Caco-2 (cell line): ENCODE measurements at places on chromosomes 11 and 22.

DNA sequence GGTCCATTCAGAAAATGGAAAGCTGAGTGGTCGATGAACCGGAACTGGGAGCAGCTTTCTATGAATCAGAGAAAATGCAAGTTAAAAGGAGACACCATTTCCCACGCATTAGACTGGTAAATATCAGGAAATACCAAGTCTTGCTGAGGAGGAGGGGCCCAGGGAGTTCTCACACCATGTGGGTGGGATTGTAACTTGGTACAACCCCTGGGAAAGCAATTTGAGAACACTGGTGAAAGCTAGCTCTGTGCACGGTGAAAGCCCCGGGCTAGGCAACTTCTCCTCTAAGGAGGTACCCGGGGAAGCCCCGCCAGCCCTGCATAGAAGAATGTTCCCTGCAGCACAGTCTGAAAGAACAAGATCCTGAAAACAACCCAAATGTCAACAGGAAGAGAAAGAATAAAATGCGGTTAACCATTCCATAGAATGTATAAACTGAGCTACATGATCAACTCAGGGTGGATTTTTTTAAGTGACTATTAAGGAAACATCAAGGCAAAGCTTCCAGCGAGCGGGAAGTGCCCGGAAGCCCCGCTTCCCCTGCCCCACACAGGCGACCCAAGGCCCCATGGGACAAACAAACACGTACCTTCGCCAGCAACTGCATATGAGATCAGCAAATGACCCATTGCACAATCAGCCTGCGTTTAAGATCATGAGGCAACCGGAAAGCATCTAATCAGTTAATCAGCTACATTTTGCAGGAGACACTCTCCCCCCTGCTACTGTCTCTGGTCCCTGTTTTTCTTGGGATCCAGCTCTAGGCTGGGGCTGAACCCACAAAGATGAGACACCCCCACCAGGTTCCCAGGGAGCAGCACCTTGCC lies 11.3 kb downstream of the SHANK2 start:
- H3K4me1 ChIP-seq: no peaks in the 10 kb centered on the region
- DNase-seq: peak; percentile 35
- H3K27ac ChIP-seq: peak overlapping the region; percentile 11
- H3K27me3 ChIP-seq: no peaks in the 10 kb centered on the region
- H3K4me3 ChIP-seq: no peak overlapping the region
- peaks cover 4% of the 10 kb centered on the region for H3K36me3 ChIP-seq

GRCh38 chr11:88204353-88204752 lies 29.1 kb upstream of the RAB38 start:
- no peaks in the 10 kb centered on the region for H3K27me3 ChIP-seq
- DNase-seq: no peak
- no peak overlapping the region for H3K27ac ChIP-seq
- no peaks in the 10 kb centered on the region for H3K36me3 ChIP-seq

GRCh38 chr11:44927174-44927661 lies 23.5 kb downstream of the TP53I11 start:
- H3K4me3 ChIP-seq: no peak overlapping the region
- H3K27ac ChIP-seq: no peak overlapping the region
- H3K27me3 ChIP-seq: no peaks in the 10 kb centered on the region
- H3K4me1 ChIP-seq: peaks cover 17% of the 10 kb centered on the region

DNA sequence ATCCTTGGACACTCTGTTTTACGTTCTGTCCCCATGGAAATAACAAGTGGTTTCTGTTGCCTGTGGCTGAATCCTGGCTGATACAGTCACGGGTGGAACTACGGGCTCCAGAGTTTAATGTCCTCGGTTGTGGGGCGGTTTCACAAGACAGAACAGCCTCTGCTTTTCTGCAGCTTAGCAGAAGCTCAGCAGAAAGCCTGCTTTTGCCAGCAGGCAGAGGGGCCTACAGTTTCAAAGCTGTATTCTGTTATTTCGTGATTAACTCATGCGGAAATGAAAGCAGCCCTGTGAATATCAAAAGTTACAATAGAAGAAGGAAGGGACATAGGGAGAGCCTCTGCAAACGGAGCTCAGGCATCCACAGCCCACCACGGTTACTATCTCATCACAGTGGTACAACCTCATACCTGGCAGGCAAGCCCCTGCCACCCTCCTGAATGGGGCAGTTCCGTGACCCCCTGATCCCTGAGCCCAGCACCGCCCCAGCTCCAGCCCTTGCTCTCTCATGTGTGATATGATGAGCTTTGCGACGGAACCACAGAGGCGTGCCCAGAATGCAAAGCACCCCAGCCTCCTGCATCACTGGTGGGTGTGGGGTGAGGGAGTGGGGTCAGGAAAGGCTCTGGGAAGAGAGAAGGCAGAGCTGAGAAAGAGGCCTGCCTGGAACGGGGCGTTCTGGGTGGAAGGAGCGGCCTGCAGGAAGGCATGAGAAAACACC lies 360.6 kb downstream of the BRD1 start:
- H3K4me3 ChIP-seq: no peak overlapping the region
- no peaks in the 10 kb centered on the region for H3K4me1 ChIP-seq
- H3K27ac ChIP-seq: no peak overlapping the region
- no peaks in the 10 kb centered on the region for H3K36me3 ChIP-seq

DNA sequence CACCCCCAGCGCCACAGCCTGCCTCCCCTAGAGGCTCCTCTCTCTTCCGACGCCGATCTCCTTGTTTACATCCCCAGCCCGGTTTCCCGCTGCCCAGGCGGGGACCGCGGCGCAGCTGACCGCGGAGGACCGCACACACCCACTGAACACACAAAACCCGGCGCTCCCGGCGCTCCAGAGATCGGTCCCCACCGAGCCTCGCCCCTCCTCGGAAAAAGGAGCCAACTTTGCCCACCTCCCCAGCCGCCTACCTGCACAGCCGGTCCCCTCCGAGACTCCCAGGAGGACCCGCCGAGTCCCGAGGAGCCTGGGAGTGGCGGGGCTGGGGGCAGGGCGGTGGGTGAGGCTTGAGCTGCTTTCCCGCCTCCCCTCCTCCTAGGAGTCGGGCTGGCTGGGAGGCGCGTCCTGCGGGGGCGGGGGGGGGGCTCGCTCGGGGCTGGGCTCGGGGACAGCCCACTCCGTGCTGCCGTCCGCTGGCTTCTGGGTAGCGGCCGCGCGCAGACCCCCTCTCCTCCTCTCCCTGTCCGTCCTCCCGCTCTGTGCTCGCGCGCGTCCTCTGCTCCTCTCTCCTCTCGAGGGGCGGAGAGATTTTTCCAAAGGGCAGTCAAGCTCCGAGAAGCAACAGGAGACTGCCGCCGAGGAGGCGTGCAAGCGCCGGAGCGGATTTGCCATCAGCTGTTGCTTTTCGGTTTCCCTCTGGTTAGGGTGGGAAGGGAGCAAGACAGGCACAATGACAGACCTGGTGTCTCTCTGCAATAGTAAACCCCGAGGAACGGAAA lies at the start of gene FXYD6:
Gene FXYD6 (minus strand): TSS at position 318 of the 779 bp plus-strand sequence. CDS start 33,882 bp downstream, outside the sequence.
- H3K27me3 ChIP-seq: peaks cover 17% of the 10 kb centered on the region
- H3K4me1 ChIP-seq: peaks cover 14% of the 10 kb centered on the region; the same call in 1 of the 2 replicates
- H3K36me3 ChIP-seq: no peaks in the 10 kb centered on the region
- DNase-seq: peak; percentile 41
- no peak within 1 kb of the TSS for H3K27ac ChIP-seq

DNA sequence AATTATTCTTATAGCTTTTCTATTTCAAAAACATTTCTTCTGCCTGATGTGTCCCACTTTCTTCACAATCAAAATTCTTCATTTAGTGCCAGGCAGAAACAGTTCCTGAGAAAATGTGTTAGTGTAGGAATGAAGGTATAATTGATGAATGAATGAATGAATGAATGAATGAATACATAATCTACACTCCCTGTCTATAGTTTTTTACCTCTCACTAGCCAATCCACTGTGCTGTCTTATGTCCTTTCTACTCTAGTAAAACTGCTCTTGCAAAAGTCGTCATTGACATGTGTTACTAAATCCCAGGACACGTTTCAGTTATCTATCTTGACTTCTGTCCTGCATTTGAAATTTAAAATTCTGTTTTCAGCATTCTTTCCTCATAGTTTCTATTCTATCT lies 42.9 kb downstream of the CHORDC1 start:
- no peak for DNase-seq
- H3K4me3 ChIP-seq: no peak overlapping the region
- H3K27me3 ChIP-seq: no peaks in the 10 kb centered on the region
- H3K4me1 ChIP-seq: peaks cover 62% of the 10 kb centered on the region

DNA sequence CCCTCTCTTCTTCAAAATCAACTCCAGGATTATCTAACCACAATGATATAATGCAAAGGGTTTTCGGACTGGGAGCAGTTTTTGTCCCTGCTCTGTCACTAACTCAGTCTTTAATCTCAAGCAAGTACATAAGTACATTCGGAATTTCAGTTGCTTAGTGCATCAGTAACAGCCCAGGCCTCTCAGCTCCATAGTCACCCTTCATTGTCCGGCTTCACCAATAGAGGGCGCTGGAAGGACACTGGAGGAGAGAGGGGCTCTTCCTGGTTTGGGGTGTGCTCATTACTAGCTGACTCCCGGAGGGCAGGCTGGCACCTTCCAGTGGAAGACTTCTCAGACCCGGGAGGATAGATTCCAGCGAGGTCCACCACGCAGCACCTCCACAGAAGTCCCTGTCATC lies 90.4 kb upstream of the PDGFD start:
- DNase-seq: peak; percentile 59
- no peaks in the 10 kb centered on the region for H3K27me3 ChIP-seq
- H3K27ac ChIP-seq: no peak overlapping the region

GRCh38 chr22:32661737-32662586 lies 139.5 kb upstream of the TIMP3 start:
- no peaks in the 10 kb centered on the region for H3K36me3 ChIP-seq
- H3K27me3 ChIP-seq: no peaks in the 10 kb centered on the region
- no peak overlapping the region for H3K4me3 ChIP-seq
- no peak for DNase-seq
- H3K4me1 ChIP-seq: 0 out of 2 replicates have a peak, but pooled peaks cover 6% of the 10 kb centered on the region
- no peak overlapping the region for H3K27ac ChIP-seq

DNA sequence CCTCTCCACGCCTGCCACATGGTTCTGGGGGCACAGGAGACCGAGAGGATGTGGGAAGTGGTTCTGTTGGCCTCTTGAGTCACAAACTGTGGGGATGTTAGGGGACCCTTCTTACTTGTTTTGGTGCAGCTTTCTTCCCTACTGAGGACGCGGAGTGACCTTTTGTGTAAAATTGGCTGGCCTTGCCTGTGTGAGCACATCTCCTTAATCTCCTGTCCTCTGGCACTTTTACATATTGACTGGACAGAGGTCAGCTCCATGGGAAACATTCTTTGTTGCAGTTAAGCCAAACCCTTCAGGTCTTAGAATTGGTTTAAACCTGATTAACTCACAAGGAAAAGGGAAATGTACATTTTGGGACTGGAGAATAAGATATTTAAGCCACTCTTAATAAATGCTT lies 51.2 kb upstream of the TENM4 start:
- no peak overlapping the region for H3K4me3 ChIP-seq
- no peak overlapping the region for H3K27ac ChIP-seq
- H3K36me3 ChIP-seq: no peaks in the 10 kb centered on the region
